NCI-H345 (cell line): ENCODE measurements at places on chromosomes 5 and 9.

- DNase-seq, result no peak
These were observed 157.8 kb upstream of the TNC start for GRCh38 chr9:115275753-115276152.

DNA sequence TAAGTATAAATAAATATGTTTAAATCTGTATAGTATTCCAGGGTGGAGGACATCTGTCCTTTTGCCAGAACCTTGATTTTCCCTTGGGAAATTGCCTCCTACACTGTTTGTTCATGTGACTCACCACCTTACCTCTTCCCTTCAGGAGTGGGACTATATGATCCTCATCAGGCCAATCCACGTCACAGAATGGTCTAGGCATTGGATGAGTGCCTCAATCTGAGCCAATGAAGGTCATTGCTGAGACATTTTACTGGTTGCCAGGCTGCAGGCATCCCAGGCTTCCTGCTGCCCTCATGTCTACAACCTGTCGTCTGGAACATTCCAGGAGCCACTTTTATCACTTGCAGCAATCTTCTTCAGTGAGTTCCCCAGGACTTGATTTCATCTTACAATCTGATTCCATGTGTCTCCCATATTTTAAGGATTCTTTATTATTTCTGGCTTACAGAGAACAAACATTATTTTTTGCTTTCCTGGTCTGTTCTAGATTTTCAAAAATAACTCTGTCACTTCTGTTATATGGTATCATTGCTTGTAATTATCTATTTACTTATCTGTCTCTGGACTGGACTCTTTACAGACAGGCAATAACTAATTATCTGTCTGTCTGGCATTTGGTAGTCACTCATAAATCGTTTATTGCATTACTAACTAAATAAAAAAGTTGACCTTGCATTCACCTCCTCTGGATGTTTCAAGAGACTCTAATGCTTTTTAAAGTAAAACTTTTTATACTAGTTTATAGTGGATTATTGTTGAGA lies 107.3 kb upstream of the APC start:
- no peak for DNase-seq

DNA sequence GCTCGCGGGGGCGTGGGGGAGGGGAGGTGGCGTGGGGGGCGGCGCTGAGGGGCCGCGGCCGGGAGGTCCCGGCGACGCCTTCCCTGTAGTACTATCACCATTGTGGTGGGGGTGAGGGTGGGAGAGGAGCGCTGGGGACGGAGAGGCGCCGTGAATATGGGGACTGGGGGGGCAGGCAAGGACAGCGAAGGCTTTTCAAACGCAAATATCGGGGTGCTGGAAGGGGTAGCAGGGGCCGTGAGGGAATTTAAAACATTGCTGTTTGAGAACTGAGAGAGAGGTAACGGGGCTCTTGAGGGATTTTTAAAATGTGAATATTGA lies 427 bp downstream of the RBM27 start:
- peak; percentile 48 for DNase-seq

DNA sequence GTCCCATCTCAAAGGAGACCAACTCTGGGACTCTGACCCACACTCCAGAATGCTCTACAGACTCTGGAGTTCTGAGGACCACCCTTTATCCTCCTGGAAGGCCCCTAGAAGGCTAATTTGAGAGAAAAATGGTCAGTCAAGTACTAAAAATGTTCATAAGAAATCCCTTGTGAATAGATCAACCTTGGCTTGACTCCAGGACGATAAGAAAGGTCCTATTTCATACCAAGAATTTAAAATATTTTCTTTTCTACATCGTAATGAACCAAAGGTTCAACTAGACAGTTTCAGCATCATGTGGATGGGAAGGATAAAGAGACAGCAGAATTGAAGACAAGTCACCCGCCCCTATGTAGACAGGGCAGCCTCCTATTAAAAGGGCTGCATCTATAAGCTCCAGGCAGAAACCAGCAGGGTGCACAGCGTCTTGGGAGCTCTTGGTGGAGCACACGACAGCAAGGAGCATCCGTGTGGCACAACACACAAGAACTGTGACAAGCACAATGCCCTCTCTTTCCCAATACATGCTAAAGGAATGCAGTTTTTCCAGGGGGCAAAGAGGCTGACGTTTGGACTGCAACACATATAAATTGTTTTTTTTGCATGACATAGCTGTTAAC lies 38.3 kb downstream of the RASEF start:
- DNase-seq, result no peak
